NCI-H2171 (cell line): ENCODE measurements at places on chromosomes 3 and 15.
A peak's percentile ranks its signal among the peaks of the same experiment; 100 is the strongest.

- DNase-seq = peak; percentile 90
Observed at GRCh38 chr3:193903966-193904365, 232.0 kb upstream of the HES1 start.

DNA sequence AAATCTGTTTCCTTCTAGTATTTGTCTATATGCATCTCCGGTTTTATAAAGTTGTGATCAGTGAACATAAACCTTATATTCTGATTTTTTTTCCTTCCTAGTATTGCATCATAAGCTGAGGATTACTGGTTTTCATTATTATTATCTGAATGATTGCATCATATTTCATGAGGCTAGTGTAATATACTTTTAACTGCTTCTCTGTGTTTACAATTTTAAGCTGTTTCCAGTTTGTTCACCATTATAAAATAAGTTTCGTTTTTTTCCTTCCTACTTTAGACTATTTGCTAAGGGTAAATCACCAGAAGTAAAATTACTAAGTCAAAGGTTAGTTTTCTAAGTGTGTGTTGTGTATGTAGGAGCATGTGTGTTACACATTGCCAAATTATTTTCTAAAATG is 20.2 kb downstream of the SEMA6D start:
- no peak for DNase-seq

- no peak for DNase-seq
Observed at GRCh38 chr3:12512534-12513118, 28.3 kb downstream of the TSEN2 start.

DNA sequence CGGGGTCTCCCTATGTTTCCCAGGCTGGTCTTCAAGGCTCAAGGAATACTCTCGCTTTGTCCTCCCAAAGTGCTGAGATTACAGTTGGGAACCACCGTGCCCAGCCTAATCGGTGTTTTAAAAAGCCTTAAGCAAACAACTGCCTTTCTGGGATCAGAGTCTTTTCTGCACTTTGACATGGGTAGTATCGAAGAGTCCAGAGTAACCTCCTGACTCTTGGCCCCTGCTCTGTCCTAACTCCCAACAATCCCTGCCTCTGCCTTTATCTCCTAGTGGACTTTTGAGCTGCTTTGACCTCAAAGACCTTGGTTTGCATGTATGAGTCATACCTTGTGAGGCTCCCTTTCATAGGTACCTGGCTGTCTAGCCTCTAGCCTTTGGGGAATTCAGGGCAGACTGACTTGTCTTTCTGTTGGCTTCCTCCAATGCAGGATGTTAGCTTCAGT is 21.0 kb upstream of the HACD2 start:
- DNase-seq = no peak

GRCh38 chr3:154121701-154122551 is 736 bp downstream of the ARHGEF26 start:
- no peak for DNase-seq

DNA sequence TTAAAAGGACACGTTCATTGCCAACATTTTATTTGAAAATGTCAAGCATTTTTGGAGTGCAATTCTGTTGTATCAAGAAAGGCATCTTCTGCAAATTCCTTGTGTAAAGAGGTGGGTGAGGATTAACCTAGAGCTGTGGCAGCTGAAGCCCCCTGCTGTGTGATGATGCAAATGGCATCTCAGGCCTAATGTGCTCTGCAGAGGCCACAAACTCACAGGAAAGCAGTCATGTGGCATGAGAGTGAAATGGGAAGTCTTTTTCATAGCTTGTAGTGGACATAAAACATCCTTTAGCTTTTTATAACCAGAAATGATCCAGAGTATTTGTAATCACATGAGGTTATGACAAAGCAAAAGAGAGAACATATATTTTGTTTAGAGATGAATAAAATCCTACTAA is 6.4 kb downstream of the CADM2 start:
- DNase-seq = peak; percentile 29

DNA sequence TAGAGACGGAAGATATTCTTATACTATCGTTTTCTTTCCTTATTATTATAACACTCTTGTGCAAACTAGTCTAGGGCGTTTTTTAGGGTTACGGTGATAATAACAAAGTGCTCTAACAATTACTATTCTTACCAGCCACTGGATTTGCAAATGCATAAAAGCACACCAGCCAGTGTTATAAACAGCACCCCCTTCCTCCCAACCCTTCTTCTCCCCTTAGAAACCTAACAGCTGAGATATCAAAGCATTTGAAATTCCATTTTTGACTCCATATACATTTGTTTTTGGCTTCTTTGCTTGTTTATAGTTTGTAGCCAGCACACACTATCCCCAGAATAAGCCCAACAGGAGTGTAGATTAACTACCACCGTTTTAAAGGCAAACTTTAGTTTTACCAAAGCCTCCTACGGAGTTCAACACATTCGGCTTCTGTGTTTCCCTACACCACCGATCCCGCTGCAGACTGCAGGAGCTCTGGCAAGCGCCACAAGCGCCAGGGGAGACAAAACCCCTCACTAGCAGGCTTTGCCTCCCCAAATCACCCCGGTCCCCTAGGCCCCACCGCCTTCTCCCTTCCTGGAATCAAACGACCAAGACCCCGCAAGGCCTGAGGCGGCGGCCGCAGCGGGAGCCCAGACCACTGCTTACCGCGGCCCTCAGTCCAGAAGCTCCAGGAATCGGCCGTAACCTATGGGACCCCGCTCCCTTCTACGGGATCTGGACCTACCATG is 461 bp downstream of the COPB2 start:
- no peak for DNase-seq

DNA sequence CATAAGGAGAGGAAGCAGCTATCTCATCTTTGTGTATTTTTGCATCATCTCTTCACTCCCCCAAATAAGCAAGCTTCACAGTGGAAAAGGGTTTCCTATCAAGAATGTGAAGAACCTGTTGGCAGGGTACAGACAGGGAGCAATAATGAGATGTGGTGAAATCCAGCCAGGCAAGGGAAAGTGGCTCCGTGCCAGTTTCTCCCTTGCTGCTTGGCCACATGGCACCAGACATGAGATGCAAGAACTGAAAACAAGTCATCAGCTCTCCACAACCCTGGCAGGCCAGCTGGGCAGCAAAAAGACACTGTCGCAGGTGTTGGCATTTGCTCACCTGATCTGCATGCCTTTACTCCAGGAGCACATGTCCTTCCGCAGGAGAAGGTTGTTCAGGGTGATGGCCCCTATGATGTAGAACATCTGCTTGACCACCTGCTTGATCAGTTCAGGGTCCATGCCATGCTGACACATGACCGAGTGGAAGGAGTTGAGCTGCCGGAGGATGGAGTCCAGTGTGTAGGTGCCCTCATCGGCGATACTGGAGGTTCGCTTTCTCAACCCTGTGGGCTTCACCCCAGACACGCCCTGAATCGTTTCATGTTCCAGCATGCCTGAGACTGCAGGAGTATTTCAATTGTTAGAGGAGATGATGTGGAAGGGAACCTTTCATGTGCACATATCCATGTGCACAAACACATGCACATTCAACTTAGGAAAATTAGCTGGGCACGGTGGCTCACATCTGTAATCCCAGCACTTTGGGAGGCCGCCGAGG is 23.3 kb upstream of the MYO5C start:
- peak; percentile 58 for DNase-seq

- DNase-seq = no peak
Observed at GRCh38 chr15:80424381-80424780, 20.2 kb downstream of the ARNT2 start.

GRCh38 chr15:87238451-87239068 is 1018.0 kb downstream of the NTRK3 start:
- DNase-seq = no peak

GRCh38 chr3:52679811-52680210 is 5.9 kb downstream of the PBRM1 start:
- no peak for DNase-seq

- no peak for DNase-seq
Observed at GRCh38 chr3:102099913-102100312, 250.6 kb downstream of the NFKBIZ start.

DNA sequence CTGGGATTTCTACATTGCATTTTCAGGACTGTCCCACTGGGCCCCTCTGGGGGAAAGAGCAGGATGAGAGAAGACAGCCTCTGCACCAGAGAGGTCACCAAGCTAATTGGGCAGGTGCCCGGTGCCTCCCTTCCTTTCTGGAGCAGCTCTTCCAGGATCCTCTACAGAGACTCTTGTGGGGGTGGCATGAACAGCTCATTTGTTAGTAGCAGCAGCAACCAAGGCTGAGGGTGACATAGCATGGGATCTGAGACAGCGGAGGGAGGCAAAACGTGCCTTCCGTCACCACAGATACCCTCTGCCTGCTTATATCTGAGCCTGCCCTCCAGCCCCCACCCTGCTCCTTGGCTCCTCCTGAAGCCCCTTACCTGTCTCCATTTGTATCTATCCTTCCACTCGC is 83.1 kb upstream of the OXTR start:
- no peak for DNase-seq

DNA sequence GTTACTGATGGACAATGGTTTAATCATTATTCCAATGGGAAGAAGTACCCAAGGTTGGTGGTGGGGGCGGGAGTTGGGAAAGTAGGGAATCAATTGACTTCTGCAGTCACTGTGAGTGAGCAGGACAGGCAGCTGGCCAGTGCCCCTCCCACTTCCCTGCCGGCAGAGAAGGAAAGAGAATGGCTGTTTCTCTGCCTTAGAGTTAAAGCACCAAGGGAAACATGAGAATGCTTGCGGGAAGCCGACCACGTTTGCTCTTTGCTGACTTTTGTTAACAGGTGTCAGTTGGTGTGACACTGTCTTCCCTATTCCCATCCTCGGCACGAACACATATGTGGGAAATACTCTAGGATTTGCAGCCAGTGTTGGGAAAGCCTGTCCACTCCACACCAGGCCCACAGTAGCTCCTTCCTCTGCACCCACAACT is 33.5 kb upstream of the MFSD1 start:
- DNase-seq = no peak

- peak; percentile 83 for DNase-seq
Observed at GRCh38 chr3:193240850-193241706, at the start of gene PLAAT1. Gene PLAAT1 (plus strand): TSS chr3:193241222. CDS start chr3:193255651, 14,429 bp downstream.

DNA sequence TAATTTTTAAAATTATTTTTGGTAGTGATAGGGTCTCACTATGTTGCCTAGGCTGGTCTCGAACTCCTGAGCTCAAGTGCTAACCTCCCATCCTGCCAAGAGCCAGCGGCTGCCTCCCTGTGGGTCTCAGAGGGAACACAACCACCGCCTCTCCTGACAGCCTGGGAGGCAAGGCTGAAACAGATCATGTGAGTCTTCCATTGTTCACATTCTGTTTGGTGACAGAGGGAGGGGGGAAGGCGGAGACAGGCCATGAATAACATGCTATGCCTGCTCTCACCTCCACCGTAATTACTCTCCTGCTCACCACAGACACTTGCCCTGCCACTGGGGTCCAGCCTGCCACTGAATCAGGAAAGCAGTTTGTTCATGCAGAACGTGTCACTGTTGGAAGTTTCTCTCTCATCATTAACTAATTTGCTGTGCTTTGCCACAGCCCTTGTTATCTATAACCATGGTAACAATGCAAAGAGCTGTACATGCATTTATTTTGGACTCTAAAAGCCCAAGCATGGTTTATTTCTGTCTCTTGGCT is 78.4 kb upstream of the RASGRF1 start:
- peak; percentile 51 for DNase-seq

DNA sequence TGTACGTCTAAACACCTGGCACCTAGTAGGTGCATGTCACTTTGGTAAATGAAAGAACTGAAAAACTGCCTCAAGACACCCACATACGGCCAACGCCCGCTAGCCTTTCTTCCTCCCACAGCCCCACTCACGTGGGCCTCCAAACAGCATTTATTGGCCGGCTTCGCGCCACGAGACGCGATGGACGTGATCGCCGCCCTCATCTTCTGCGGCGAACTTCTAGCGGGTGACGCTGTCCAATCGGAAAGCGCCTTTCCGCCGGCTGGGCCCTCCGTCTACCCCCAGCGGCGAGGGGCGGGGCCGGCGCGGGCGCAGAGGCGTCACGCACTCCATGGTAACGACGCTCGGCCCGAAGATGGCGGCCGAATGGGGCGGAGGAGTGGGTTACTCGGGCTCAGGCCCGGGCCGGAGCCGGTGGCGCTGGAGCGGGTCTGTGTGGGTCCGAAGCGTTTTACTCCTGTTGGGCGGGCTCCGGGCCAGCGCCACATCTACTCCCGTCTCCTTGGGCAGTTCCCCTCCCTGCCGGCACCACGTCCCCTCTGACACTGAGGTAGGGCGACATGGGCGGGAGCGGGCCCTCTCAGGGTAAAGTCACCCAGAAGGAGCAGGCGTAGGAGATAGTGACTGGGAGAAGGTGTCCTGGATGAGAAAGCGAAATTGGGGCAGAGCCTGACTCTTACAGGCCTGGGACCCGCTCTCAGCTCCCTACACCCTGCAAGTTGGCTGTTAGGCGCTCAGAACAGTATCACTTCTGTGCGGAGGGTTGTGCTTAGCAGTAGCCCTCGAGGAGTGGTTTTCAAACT is at the start of gene LMLN:
Gene LMLN, plus strand, starts transcription at position 327 of the 803 bp plus-strand sequence. Its CDS starts 29 bp downstream, at position 356.
- peak; percentile 94 for DNase-seq

DNA sequence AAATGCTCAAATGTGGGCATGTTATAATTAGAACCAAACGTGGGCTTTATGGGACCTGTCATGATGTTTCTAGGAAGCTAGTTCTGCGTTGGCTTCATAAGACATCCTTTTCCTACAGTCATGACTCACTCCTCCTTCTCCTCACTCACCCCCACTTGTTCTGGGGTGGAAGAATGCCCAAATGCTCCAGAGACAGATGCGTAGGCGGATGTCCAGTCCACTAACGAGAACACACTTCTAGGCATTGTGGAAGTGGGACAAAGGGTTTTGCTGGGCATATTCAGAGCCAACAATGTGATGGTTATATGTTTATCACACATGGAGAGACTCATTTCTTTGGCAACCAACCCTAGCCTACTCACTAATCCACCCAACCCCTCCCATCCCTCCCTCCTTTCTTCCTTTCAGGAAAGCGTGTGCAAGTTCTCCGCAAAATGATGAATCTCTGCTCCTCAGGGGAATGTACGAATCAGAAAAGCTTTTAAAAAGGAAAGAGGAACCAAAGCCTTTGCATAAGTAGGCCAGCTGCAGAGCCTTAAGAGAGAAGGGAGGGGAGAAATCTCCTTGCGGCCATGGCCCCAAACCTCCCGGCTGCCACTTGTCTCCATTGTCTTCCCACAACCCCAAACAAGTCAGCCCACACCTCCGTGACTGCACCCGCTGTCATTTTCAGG is 123.0 kb upstream of the SPRED1 start:
- DNase-seq = no peak
